ENCODE measurements at places on chromosomes 12 and 14.

DNA sequence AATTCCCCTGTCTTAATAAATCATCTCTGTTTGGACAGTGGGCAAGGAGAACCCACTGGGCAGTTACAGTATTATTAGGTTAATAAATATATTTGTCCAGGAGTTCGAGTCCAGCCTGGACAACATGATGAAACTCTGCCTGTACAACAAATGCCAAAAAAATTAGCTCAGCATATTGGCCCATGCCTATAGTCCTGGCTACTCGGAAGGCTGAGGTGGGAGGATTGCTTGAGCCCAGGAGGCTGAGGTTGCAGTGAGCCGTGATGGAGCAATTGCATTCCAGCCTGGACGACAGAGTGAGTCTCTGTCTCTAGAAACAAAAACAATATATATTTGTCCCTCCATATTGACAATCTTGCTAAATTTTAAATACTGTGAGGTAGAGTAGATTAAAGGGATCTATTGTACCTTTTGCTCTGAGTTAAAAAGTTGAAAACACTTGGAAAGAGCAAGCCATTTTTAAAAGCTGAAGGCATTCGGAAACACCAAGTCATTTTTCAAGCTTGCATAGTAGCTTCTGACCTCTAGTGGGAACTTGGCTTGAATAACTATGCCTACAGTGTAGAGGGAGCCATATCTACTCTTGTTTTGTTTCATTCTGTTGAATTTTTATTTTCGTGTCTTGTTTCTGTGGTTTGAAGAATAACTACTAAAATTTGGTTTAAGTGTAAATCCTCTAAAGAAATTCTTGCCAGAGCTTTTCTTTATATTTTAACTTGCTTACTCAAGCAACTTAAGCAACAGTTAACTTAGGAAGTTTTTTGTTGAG is 14.6 kb upstream of the EEA1 start:
- no peak for DNase-seq

GRCh38 chr12:130965668-130966067 is 12.0 kb downstream of the ADGRD1 start:
- no peak for DNase-seq

DNA sequence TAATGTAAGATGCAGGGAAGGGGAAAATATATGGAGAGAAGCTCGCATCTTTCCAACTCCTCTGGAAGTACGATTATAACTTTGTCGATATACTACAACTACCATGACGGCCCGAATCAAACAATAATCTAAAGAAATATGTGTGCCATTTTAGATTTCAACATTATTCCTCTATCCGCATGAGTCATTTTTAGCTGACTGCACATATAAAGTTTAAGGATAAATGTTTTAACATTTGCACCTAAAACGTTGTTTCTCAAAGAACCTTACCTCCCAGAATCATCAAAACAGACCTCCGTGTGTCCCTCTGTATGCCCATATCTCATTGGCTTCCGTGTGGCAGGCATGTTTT is 482 bp downstream of the WDHD1 start:
- no peak for DNase-seq

- DNase-seq: no peak
Measured at GRCh38 chr12:52802442-52802841, 6.5 kb upstream of the KRT3 start.

Data from AG08396 (cell line).